ENCODE measurements at places on chromosomes 6 and 20.

- DNase-seq: no peak
Observed at GRCh38 chr6:6614096-6614982, 25.8 kb downstream of the LY86 start.

DNA sequence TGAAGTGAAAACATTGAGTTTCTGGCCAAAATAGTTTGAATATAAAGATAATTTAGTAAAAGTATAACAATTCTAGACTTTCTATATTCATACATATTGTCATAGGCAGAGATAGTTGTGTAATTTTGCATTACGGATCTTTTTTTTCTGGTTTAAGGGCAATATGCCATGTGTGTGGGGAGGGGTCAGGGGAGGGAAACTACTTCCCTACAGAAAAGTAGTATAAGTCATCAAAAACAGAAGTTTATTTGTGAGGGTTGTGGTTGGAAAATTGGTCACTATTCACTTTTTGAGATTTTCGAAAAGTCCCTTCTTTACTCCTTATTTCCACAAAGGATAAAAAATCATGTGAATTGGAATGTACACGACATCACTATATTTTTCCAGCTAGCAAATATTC, 288.2 kb upstream of the PREP start:
- no peak for DNase-seq

- no peak for DNase-seq
Observed at GRCh38 chr6:136076496-136076895, 173.6 kb downstream of the MTFR2 start.

- DNase-seq: no peak
Observed at GRCh38 chr6:37406726-37407341, 26.2 kb upstream of the CMTR1 start.

DNA sequence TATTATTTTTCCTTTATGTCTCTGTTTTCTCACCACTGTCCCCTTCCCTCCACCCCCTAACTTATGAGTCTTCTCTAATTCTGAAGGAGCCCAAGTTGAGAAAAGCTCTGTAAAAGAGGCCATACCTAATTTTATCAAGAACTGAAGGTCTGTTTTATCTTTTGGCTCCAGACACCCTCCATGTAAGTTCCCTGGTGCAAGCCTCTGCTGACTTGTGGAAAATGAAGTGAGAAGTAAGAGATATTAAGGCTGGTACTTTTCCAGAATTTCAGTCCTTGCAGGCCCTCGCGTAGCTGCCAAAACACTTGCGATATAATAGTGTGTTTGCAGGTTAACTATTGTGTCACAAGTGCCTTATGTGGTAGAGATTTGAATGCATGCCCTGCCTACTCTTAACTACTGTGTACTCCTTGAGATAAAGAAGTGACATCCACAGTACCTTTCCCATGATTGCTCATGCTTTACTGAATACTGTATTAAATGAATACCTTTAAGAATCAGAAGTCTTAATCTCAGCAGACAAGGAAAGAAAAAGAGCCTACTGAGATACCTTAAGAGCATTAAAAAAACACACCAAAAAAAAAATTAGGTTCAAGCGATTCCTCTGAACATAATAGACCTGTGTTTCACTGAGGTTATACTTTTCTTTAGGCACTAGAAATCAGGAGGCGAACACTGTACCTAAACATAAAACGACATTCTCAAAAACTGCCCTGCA, 143.6 kb upstream of the ZNF184 start:
- DNase-seq: no peak

- no peak for DNase-seq
Observed at GRCh38 chr20:59307270-59307669, 6.9 kb downstream of the EDN3 start.

- no peak for DNase-seq
Observed at GRCh38 chr20:51054233-51054632, 31.3 kb upstream of the KCNG1 start.

GRCh38 chr6:15338476-15338875, 92.6 kb downstream of the JARID2 start:
- no peak for DNase-seq

DNA sequence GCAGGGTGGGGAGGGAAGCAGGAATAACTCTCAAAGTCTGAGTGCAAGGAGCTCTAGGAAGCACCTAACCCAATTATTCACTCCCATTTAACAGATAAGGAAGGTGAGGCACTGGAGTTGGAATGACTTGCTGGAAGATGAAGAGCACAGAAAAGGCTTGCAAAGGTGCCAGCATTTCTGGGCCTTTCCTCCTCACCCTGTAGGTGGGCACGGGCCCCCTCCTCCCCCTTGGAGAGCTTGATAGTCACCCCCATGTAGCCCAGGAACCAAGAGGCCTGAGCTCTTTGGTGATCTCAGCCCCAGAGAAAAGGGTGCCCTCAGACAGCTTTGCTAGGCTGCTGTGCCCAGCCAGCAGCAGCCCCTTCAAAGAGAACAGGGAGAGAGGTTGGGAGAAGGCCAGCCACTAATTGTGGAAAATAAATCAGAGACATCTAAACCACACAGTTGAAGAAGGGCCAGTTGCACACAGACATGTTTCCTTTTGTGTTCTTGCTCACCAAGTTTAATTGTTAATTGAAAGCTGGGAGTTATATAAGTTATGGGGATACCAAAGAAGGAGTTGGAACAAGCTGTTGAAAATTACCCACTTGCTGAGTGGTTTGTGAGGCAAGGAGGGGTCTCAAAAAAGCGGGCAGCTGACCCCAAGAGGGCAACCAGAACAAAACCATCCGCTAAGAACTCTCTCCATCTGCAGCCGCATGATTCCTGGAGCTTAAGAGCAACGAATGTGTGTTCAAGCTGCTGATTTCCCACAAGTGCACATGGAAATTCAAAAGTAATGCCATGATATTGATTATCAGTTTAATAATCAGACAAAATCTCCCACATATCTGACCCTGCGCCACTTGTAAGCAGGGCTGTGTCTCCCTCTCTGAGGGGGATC, 77.0 kb downstream of the MRPL14 start:
- no peak for DNase-seq

GRCh38 chr6:33592595-33593413, 12.7 kb upstream of the BAK1 start:
- DNase-seq: no peak

- DNase-seq: no peak
Observed at GRCh38 chr20:57266291-57267157, at the start of gene BMP7. Gene BMP7, minus strand, starts transcription at chr20:57266641. Its CDS starts 519 bp downstream, at chr20:57266122.

DNA sequence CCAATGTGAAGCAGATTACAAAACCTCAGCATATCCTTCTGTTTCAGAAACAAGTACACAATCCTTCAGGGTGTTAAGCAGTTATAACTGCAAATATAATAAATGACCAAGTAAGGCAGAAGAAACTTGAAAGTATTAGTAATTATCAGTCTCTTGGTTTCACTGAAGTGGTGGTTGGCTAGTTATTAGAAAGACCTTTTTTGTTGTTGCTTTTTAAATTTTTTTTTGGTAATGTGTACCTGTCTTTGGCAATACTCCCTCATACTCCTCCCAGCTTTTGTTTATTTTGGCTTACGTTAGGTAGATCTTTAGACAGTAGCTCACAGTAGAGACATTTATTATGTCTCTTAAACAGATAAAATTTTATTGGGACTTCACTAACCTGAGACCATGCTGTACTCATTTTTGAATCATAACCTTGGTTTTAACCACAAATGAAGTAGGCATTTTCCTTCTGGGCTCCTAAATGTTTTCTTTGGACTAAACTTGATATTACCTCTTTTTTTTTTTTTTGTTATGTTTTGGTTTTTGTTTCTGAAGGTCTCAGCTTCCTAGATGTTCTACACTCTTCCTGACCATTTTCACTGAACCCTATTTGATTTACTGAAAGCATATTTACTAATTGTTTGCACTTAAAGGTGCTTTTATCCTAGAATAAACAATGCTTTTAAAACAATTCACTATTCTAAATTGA, 6.4 kb downstream of the CD2AP start:
- no peak for DNase-seq

GRCh38 chr20:23085436-23086055, 578 bp downstream of the CD93 start:
- no peak for DNase-seq

DNA sequence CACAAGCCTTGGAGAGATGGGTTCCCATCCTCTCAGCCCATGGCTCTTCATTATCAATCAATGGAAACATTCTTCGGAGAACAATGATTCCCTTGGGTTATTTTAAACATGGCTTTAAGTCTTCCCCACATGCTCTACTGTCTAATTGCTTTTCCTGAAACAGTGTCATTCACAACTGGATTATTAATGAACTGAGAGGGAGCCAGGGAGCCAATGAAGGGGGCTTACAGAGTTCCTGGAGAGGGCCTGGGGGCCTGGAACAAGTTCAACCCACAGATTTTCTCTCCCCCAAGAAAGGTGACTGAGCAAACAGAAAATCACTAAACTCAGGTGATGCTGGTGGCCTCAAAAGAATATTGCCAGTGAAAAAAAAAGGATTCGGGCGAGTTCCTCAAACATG, 1.3 kb upstream of the PPP1R16B start:
- DNase-seq: no peak

- peak; percentile 7 for DNase-seq
Observed at GRCh38 chr20:51563486-51564332, 21.2 kb upstream of the NFATC2 start.
